Sigmoid colon (tissue), 7 donors: ENCODE measurements at places on chromosomes 7 and 10.

- no peak for DNase-seq
Observed at GRCh38 chr10:78932861-78933260, 135.9 kb upstream of the ZMIZ1 start.

DNA sequence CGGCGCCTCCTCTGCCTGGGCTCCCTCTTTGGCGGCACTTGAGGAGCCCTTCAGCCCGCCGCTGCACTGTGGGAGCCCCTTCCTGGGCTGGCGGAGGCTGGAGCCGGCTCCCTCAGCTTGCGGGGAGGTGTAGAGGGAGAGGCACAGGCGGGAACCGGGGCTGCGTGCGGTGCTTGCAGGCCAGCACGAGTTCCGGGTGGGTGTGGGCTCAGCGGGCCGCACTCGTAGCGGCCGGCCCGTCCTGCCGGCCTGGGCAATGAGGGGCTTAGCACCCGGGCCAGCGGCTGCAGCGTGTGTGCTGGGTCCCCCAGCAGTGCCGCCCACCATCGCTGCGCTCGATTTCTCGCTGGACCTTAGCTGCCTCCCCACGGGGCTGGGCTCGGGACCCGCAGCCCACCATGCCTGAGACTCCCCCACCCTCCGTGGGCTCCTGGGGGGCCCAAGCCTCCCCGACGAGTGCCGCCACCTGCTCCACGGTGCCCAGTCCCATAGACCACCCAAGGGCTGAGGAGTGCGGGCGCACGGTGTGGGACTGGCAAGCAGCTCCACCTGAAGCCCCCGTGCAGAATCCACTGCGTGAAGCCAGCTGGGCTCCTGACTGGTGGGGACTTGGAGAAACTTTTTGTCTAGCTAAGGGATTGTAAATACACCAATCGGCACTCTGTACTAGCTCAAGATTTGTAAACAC, 73.8 kb upstream of the KMT2E start:
- DNase-seq: no peak

DNA sequence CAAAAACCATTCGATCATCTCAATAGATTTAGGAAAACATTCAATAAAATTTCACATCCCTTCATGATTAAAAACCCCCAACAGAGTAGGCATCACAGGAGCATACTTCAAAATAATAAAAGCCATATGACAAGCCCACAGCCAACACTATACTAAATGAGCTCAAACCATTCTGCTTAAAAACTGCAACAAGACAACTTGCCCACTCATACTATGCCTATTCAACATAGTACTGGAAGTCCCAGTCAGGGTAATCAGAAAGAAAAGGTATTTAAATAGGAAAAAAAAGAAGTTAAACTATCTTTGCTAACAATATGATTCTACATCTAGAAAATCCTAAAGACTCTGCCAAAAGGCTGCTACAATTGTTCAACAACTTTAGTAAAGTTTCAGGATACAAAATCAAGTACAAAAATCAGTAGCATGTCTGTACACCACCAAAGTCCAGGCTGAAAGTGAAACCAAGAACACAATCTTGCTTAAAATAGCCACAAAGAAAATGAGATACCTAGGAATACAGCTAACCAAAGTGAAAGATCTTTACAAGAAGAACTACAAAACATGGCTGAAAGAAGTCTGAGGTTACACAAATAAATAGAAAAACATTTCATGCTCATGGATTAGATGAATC, 882.6 kb downstream of the GRM8 start:
- no peak for DNase-seq

DNA sequence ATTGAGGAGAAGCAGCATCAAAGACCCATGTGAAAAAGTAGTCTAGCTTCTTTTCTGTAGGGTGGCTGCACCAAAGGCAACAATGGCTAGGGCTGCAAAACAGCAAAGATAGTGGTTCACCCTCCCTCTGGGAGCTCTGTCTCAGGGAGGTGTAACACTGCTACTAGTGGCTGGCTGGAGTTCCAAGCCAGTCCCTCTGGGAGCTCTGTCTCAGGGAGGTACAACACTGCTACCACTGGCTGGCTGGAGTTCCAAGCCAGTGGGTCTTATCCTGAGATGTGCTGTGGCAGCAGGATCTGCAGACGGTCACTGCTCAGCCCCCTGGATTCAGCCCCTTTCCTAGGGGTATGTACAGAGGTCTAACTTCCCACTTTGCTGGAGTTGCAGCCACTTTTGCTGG, 37.9 kb upstream of the TMEM140 start:
- no peak for DNase-seq

DNA sequence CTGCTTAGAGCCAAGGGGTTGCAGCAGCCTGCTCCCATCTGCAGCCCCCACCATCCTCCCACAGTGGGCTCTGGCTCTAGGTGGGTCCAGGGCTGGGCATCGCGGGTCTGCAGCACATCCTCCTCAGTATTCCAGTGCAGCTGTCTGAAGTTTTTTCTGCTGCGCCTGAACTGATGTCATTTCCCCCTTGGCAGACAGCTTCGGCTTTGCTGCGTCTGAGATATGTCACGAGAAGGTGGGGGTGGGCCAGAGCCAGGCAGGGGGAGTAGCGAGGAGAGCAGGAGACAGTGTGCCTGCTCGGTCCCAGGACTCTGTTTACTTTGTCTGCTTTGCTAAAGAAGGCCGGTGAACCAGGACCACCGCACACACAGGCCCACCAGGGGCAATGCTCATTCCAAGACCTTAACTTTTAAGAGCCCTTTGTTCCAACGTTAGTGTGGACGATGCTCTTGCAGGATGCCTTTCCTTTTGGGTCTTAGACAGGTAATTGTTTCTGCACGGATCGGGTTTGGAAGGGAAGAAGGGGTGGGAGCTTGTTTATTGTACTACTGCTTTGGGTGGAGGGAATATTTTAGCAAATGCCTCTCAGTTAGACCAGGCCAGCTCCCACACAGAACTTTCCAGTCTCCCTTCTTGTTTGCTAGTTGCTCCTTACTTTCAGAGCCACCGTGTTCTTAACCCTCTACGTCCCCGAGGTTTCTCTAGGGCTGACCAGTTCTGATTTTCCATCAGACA, 32.4 kb downstream of the WBP1L start:
- DNase-seq: peak; percentile 97

GRCh38 chr7:2651336-2651735, 19.6 kb downstream of the TTYH3 start:
- no peak for DNase-seq

DNA sequence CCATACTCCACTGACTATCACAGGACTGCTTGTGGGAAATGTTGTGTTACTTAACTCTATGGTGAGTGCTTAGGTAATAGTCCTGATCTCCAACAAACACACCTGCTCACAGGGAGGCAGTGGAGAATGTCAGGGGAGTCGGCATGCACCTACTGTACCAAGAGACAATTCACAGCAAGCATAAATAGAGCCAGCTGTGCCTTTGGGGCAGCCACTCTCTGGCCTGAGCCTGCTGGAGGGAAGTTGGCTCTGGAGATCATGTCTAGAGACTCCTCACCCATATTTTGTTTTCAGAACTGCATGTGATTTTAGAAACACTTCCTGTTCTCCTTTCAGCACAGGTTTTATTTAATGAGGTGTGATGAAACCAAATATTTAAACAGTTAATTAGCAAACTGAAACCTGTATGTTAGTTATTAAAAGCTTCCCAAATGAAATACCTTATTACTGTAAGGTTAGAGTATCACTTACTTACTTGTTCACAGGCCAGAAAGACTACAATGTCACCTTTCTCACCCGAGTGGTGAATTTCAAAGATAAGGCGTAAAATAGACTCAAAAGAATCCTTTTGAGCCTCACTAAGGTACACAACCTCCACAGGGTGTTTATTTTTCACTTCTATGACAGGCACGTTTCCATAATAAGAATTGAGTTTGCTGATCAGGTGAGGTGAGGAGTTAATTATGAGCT, 21.8 kb downstream of the DHX32 start:
- DNase-seq: no peak

- peak; percentile 81 for DNase-seq
Observed at GRCh38 chr10:124917428-124918190, 24.3 kb upstream of the ZRANB1 start.

- DNase-seq: no peak
Observed at GRCh38 chr10:74027702-74028101, 29.8 kb downstream of the VCL start.

DNA sequence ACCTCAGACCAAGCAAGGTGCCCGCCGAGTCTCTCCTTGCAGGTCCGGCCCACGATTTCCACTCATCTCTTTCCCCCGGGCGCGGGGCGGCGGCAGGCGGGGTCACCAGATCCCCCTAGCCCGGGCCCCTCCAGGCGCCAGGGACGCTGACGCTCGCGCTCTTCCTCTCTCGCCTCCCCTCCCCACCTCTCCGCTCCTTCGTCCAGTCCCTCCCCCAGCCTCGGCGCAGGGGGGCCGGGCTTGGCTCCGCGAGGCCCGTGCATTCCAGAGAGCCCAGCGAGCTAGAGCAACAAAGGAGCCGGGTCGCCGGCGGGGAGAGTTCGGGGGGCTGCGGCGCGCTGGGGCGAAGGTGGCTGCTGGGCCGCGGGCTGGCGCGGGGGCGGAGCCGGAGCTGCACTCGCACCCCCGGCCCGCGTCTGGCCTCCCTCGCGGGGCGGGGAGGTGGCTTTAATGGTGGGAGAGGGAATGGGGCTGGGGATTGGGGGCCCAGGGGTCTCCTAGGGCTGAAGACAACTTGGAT, at the start of gene SMO:
SMO (plus strand) TSS at position 262 of the 520 bp plus-strand sequence. CDS start 519 bp downstream, outside the sequence.
- DNase-seq: peak; percentile 81

- DNase-seq: no peak
Observed at GRCh38 chr10:5305374-5305773, 59.4 kb upstream of the UCN3 start.

DNA sequence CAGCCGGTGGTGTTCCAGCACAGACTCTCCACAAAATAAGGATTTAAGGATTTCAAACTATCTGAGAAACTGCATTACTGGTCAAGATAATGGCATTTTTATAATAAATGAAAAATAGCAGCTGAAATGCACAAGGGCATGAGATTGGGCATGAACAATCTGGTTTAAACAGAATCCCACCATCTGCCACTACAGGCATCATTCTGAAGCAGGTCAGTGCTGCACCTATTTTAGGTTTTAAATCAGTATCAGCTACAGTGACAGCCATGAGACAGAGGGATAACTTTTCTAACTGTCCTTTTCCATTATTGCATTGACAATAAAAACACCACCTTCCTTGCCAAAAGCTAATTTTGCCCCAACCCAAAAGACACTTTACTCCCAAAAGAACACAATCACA, 186.8 kb downstream of the ETV1 start:
- DNase-seq: no peak

- DNase-seq: no peak
Observed at GRCh38 chr7:70660154-70660818, 471.7 kb upstream of the GALNT17 start.

DNA sequence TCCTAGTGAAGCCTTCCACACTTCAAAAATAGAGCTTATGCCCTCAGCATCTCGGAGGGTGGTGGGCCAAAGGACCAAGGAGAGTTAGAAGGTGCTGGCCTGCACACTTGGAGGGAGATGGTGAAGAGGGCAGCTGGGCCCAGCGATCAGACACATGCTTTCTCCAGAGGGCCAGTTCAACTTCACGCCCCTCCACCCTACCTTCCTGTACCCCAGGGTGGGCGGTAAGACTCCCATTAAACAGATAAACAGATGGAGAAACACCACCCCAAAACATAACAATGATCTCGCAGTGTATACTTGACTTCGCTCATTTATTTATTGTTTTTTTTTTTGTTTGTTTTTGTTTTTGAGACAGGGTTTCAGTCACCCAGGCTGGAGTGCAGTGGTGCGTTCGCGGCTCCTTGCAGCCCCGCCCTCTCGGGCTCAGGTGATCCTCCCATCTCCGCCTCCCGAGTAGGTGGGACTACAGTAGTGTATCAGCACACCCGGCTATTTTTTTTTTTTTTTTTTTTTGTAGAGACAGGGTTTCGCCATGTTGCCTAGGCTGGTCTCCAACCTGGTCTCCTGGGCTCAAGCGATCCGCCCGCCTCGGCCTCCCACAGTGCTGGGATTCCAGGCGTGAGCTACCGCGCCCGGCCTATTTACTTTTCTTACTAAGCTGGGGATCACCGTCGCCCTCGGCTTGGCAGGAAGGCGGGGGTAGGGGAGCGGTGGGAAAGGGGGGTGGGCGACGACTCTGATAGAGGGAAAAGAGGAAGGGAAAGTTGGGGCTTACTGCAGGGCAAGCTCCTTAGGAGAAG, 1.8 kb downstream of the C10orf95 start:
- DNase-seq: peak; percentile 85

- peak; percentile 67 for DNase-seq
Observed at GRCh38 chr10:51879238-51879637, 179.8 kb upstream of the CSTF2T start.

GRCh38 chr7:77455321-77455720, 39.2 kb upstream of the GSAP start:
- no peak for DNase-seq

- DNase-seq: no peak
Observed at GRCh38 chr7:143148050-143148449, 16.2 kb downstream of the PIP start.

DNA sequence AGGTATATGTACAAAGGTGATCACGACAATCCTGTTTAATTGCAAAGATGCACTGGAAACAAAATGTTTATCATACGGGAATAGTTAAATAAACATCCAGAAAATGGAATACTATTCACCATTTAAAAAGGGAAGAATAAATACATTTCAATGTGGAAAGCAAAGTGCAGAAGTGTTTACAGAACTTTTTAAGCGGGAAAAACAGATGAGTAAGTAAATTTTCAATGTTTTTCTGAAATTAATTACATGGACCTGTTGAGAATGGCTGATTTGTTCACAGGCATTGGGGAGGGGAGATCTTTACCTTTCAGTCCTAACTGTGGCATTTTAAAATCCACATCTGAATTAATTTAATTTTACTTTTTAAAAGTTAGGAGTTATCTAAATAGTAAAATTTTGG, 7.1 kb downstream of the MTPN start:
- no peak for DNase-seq

GRCh38 chr7:1532456-1533254, 2.2 kb downstream of the MAFK start:
- DNase-seq: peak; percentile 93

GRCh38 chr10:96890172-96890513, 58.0 kb downstream of the LCOR start:
- no peak for DNase-seq

DNA sequence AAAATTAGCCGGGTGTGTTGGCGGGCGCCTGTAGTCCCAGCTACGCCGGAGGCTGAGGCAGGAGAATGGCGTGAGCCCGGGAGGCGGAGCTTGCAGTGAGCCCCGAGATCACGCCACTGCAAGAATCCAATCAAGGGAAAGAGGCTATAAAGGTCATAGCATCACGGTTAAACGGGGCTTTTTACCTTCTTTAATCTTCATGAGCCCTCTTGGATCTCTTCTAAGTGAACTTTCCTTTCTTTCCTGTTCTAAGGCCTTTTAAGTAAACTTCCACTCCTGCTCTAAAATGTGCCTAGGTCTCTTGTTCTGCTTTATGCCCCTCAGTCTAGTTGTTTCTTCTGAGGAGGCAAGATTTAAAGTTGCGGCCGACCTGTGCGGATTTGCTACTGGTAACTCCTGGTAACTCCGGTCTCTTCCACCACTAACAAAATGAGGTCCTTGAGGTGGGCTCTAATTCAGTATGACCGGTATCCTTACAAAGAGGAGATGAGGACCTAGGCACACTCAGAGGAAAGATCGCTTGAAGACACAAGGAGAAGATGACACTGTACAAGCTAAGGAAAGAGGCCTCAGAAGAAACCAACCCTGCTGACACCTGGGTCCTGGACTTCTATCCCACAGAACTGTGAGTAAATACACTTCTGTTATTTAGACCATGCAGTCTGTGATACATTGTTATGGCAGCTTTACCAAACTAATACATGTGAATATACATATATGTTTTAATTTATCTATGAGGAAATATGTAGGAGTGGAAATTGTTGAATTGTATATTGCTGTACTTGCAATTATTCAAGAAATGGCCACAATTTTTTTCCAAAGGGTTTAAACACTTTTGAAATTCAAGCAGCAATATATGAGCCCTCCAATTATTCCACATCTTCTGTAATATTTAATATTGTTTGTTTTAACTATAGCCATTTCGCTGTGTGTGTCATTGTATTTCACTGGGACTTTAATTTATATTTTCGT, 331.5 kb upstream of the CNTNAP2 start:
- DNase-seq: no peak
